Activated T-helper 2 cell treated with anti-CD3 and anti-CD28 coated beads, Interferon-gamma antibody, Interleukin-2, Interleukin-4, amounts not matched to agents 10 μg/mL and 5 μg/mL and 100 μg/mL, durations not matched to agents 14 hours and 24 hours and 36 hours (primary cell): ENCODE measurements at places on chromosomes 12 and 14.

GRCh38 chr12:53103860-53104305 is 597 bp downstream of the SOAT2 start:
- DNase-seq, result no peak

DNA sequence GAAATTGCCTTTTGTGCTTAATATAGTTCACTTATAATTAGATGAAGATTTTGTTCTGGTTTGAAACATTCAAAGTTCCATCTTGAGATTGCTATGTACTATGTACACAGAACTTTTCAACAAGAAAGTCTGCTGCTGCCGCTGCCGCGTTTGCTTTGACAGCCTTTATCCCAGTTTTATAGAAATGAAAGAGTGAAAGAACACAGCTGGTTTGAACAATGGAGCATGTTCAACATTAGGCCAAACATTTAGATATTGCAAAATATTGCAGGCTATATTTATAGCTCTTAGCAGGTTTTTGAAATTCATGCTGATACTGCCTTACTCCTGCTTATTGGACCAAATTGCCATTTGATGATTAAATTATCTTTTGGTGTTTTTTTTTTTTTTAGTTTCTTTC is 299.8 kb upstream of the PRKD1 start:
- no peak for DNase-seq

GRCh38 chr12:124721501-124722162 is 142.0 kb downstream of the SCARB1 start:
- DNase-seq, result no peak

- DNase-seq, result no peak
Measured at GRCh38 chr12:77932216-77932615, 101.5 kb downstream of the NAV3 start.

DNA sequence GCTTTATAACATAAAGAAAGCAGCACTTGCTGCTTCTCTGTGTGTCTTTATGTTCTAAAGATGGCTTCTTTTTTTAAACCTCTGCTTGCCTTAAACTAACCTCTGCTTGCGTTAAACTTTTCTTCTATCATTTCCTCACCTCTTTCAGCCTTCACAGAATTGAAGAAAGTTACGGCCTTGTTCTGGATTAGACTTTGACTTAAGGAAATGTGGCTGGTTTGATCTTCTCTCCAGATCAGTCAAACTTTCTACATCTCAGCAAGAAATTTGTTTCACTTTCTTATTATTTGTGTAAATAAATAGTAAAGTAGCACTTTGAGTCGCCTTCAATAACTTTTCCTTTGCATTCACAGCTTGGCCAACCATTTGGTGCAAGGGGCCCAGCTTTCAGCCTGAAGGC is 64.2 kb downstream of the CMAS start:
- DNase-seq, result no peak

DNA sequence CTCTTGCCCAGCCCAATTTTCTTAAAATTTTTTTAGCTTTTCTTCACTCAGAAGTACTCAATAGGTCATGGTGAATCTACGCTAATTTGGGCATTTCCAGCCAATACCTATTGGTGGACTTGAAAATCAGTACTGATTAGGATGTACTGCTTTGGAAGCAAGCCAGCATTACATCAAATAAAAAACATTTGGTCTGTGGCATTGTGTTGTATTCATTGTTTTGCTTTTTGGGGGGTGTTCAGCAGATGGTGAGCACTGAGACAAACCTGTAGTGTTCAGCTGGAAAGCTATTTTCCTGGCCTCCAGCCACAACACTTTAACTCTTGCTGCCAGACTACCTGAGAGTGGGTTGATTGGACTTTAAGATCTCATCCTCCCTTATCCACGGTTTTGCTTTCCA is 4.0 kb downstream of the MAPKAPK5 start:
- no peak for DNase-seq

GRCh38 chr14:91919814-91920213 is 27.7 kb downstream of the FBLN5 start:
- DNase-seq, result no peak

DNA sequence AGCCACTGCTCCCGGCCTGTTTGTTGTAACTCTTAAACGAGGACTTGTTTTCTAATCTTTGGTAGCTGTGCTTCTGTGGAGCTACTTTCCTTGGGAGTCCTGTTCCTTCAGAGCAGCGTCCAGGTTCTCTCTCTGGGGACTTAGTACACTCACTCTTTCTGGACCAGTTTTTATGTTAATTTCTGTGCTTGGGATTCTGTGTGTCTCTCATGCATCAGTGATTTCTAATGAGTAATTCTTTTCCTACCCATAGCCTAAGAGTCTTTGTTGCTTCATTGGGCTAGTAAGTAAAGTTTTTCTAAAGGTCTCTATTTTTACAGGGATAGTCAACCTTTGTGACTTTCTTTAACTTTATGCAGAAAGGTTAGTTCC is 289.3 kb downstream of the FBXL14 start:
- no peak for DNase-seq

DNA sequence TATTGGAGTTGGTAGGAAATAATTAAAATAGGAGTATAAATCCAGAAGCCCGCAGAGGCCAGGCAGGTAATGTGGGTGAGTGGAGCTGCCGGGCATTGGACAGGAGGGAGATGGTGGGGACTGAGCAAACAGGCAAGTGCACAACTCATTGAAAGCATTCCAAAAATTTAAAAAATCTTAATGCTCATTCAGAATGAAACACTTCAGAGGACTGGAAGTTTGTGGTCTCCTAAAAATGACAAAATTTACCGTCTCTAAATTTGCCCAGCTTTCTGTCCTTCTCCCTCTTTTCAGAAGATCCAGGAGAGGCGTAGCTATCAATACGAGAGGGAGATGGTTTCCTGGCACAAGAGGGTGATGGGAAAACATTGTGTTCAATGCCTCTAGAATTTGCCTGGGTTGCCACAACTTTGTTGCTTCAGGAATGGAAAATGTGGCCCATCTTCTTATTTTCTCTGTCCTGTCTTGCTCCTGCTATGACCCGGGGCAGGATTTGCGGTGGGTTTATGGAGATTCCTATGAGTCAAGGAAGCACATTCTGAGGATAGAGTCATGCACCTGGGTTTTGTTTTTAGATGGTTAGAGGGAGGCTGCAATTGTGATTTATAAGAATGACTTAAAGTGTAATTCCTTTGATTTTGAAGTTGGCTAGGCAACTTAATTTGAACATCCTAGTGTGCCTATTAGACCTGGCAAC is 72.2 kb downstream of the BORCS5 start:
- no peak for DNase-seq

DNA sequence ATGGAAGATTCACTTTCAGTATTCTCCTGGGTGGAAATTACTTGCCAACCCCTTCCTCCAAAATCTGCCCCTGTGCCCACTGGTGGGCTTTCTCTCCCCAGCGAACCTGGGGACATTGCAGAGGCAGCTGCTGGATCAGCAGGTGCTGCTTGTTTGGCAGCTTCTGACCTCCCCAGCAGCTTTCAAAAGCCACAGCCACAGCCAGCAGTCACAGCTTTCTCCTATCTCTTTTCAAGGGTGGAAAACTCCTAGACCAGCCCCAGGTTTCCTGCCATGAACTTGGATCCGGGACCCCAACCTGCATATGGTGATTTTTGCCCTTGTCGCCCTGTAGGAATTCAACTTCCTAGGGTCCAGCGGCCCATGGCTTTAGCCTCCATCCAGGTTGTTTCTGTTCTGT is 330.8 kb downstream of the ADAMTS20 start:
- DNase-seq, result no peak

DNA sequence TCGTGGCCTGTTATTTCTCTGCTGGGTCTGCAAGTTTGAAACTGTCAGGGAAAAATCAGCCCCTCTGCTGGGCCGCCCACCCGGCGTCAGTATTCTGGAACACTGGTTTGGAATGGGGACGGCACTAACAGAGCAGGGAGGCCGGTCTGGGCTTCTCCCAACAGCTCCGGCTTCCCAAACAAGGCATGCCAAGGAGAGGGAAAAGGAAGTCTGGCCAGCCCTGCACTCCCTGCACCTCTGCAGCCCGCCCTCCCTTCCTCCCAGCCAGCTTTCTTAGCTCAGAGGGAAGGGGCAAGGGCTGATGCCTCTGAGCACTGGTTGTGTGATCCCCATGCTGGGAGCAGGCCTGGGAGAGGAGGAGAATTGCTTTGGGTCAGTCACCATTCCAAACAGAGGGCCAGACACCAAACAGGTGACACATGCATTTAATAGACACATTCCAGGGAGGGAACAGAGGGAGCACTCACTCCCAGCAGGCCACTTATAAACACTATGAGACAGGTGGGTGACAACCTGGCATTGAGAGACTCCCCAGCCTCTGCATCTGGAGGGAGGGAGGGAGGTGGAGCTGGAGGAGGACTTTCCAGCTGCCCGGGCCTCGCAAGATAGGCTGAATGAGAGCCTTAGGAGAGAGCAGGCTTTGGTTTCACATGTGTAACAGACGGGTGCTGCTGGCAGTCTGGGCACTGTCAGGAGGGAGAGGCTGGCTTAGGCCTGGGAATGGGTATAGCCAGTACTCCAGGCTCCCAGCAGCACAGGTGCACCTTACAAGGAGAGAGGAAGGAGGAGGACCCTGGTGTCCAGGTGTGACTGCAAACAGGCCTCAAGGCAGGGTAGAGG is 10.3 kb downstream of the KRT75 start:
- no peak for DNase-seq

DNA sequence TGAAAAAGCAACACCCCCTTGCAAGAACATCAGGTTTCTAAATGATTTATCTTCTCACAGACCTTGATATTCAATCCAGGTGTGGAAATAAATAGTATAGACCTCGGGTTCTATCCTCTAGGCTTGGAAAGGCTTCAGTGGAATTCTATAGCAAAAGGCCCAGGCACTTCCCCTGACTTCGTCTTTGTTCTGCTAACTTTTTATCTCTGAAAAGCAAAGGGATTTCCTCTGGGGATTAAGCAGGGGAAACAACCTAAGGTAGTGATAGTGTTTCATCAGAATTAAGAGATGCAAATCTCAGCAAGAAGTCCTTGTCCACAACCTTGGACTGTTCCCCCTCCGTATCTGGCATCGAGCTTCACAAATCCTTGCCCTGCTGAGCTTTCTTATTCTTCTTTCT is 59.5 kb upstream of the DUSP6 start:
- no peak for DNase-seq

- DNase-seq, result no peak
Measured at GRCh38 chr12:12185414-12185813, 81.4 kb downstream of the LRP6 start.

DNA sequence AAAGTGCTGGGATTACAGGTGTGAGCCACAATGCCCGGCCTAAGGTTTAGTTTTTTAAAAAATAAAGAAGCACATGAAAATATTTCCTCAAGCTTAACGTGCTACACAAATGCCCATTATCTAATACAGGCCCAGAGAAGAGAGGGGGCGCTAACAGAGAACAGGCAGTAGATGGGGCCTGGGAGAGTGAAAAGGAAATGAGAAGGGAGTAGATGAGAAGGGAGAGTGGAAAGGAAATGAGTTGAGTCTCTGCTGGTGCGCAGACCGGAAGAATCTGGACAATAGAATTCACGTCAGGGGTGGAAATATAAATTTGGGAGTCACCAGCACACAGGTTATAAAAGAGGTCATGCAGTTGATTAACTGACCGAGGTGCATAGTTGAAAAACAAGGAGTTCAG is 10.7 kb downstream of the PXN start:
- DNase-seq, result no peak

- DNase-seq, result no peak
Measured at GRCh38 chr14:105091054-105091516, 25.9 kb upstream of the GPR132 start.

- DNase-seq, result no peak
Measured at GRCh38 chr14:99925471-99925870, 132.3 kb downstream of the EML1 start.

GRCh38 chr14:47660158-47660557 is 15.2 kb downstream of the MDGA2 start:
- no peak for DNase-seq

DNA sequence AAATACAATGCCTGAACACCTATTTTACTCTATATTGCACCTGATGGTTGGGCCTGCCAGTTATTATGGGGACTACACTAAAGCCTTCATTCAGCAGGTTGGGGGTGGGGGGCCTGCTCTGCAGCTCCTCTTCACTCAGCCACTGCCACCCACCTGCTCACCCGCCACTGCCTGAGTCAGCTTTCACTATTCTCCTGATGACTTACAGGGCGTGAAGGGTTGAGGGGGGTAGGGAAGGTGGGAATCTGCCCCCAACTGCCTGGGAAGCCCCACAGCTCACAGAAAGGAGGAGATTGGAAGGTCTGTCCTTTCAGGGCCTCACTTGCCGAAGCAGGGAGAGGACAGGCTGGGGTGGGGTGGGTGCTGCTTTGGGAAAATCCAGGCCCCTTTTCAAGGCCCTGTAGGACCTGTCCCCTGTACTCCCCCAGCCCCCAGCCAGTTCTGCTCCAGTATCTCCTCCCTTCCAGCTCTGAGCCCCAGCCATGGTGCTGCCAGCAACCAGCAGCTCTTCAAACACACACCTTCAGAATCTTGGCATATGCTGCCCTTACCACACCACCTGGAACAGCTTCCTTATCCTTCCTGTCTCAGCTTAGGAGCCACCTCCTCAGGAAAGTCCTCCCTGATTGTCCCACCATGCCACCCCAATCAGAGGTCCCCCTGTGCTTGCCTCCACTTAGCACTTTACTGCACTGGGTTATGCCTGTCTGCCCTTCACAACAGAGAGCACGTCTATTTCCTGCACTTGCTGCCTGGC is 33.1 kb downstream of the IRF2BPL start:
- no peak for DNase-seq

DNA sequence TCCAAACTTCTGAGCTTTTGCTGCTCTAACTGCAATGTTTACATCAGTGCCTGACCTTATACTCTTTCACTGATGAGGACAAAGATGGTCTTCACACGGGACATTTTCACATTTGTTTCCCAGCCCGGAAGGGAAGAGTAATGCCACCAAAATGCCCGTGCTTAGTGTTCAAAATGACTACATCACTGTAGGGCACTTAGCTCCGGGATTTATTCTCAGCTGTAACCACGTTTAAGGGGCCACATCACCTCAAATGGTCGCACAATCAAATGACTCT is 2.9 kb downstream of the GSG1 start:
- DNase-seq, result no peak

DNA sequence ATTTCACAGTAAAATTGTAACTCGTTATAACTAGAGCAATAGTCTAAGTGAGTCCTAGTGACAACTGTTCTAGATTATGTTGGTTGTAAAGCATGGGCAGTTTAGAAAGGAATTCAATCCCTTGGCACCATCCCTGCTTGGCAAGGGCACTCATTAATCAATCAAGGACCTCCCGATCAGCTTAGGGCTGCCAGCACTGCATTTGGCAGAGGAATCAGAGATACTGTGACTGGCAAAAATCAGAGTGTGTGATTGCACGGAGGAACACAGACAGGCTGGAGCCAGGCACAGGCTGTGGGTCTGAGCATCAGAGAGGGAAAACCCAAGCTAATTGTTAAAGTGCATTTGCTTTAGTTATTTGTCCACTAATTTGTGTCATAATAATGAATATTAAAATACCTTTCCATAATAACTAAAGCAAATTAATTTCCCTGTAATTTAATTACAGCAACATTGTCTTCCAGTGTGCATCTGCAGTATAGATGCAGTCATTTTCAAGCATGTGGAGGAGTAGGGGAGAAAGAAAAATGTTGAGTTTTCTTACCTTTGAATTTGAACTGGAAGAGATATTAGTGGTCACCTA is 3.2 kb upstream of the EGLN3 start:
- no peak for DNase-seq

GRCh38 chr12:91434081-91434480 is 251.5 kb upstream of the DCN start:
- DNase-seq, result no peak

- DNase-seq, result no peak
Measured at GRCh38 chr12:56979628-56980027, 22.2 kb upstream of the RDH16 start.

GRCh38 chr12:52147964-52148463 is 43.8 kb downstream of the KRT80 start:
- no peak for DNase-seq

GRCh38 chr14:69879175-69880043 is at the start of gene SMOC1:
SMOC1 (plus strand) TSS chr14:69879416; CDS start chr14:69879679, 263 bp downstream.
- no peak for DNase-seq
